Fibroblast of the conjunctiva (primary cell): ENCODE measurements at places on chromosomes 5 and 9.

GRCh38 chr5:107501965-107502675 is 168.6 kb downstream of the EFNA5 start:
- no peak for DNase-seq

GRCh38 chr9:133589454-133590227 is 19.5 kb downstream of the FAM163B start:
- DNase-seq = no peak

GRCh38 chr5:135120951-135121350 is 86.9 kb upstream of the PITX1 start:
- no peak for DNase-seq

- DNase-seq = no peak
Observed at GRCh38 chr5:159405611-159406031, 75.3 kb upstream of the IL12B start.

DNA sequence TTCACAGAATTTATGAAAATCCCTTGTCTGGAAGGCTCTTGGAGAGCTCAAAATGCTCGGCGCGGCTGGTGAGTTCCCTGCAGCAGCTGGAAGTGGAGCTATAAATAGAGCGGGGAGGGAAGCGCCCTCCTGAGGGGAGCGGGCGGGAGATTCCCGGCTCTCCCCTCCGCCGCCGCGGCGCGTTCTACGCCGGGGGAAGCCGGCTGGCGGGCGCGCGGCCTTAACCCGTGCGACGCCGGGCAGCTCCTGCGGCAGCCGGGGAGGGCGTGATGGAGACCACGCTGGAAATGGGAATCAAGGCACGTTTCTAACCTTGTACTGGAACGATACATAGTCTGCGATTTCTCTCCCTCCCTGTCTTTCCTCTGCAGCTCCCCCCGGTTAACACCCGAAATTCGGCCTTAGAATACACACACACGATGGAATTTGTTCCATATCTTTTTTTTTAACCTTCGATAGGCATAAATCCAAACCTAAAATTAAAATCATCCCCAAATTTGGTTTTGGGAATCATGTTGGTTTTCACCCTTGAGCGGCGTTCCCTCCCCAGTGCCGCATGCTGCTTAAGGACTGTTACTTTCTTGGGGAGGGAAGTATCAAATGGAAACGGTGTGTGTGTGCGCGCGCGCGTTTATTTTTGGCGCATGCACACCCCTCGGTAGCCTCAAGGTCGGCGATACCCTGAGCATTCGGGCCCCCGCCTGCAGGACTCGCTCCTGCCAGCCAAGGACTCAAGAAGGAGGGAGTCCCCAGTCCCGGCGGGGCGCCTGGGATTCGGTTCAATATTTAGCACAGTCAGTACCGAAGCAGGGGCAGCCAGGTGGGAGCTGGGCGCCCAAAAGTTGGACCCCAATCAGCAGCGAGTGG is 306.3 kb upstream of the KCNN2 start:
- DNase-seq = no peak

DNA sequence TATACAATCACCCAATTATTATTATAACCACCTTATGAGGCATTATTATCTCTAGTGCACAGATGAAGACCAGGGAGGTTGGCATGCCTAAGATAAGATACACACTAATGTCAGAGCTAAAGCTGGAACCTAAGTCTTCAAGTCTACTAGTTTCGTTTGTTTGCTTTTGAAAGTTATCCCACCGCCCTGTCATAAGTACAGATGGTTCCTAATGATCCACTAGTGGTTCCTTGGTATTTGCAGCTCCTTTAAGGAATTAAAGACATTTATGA is 14.1 kb downstream of the NDUFA8 start:
- no peak for DNase-seq
